GM12878 (cell line): ENCODE measurements at places on chromosomes 4 and X.

DNA sequence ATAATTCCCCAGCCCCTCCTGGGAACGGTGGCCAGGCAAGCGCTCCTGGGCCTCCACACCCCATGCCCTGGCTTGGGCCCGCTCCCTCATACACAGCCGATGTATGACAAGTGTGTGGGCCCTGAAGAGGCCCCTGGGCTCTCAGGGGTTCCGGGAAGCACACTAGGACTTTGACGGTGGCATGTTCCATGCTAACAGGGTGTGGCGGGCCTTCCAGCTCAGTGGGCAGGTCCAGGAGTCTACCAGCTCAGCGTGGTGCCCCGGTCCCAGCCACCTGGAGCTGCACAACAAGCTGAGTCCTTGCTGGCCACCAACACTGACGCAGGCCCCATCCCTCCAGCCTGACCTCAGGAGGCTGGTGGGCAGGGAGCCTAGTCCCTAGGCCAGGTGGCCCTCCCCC is 24.4 kb upstream of the HMX1 start:
- DNase-seq: no peak

DNA sequence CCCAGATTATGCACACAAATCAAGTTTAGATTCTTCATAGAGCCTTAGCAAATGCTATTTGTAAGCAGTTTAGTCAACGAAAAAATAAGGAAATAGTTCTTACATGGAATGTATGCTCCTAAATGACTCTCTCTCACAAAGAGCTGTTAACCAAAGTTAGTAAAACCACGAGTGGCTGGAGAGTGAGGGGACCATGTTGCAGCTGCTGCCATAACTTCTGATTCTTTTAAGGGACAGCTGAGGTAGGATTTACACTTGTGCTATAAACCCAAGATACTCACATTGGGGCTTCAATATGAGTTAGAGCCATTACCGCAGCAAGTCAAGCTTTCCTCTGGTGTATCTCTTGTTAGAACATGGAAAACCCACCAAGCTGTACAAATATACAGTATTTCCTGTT is 2.7 kb downstream of the DOCK11 start:
- no peak for DNase-seq

DNA sequence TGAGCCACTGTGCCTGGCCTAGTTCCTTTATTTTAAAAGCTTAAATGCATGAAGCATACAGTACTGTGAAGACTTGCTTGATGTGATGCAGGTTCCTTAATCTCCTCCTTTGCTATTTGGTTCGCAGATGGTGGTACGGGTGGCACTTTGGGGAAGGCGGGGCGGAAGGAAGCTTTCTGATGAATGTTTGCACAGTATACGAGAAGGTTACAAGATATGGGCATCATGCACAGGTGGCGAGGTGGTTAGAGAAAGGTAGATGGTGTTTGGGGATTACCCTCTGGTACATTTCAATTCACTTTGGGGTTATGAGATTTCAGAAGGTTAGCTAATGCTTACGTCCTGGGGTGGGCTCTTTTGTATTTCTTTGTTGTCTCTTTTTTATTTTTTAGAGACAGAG is 17.2 kb downstream of the RHOH start:
- no peak for DNase-seq

DNA sequence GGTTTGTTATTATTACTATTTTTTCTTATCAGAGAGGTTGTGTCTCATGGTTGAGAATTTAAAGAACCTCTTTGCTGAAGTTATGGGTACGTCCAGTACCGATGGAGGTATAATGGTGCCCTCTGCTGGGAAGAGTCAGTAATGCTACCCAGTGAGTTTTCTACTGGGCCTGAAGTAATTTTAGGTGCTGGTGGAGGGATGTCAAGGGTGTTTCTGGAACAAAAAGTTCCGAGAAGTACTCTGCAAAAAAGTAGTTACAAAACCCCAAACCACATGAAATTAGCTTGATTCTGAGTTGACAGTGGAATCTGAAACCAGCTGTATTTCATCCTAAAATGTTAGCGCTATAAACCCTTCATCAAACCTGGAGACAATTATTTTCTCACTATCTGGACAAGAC is 102.5 kb upstream of the MID1 start:
- no peak for DNase-seq

DNA sequence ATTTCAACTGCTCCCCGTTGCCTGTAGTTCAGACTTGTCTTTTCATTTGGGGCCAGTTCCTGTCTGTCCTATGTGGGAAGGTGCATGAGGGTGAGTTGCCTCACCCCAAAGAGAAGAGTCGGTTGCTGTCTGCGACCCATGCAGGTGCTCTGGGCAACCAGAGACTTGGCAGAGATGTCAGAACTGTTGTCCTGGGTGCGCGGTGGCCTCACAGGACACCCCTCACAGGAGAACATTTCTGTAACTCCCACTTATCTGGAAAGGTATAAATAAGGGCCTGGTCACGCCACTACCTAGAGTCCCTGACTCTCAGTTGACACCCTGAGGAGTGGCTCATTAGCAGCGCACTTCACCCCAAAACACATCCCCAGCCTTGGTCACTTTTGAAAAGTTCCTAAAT is 9.7 kb upstream of the NAT8L start:
- no peak for DNase-seq

GRCh38 chr4:56330691-56331090 is 56.6 kb downstream of the AASDH start:
- no peak for DNase-seq

GRCh38 chr4:101987623-101988243 is 197.2 kb downstream of the BANK1 start:
- no peak for DNase-seq

GRCh38 chrX:40098264-40099054 is 701 bp upstream of the BCOR start:
- DNase-seq: no peak

GRCh38 chr4:119632216-119632615 is 3.6 kb upstream of the PDE5A start:
- no peak for DNase-seq

- DNase-seq: no peak
Measured at GRCh38 chrX:43003204-43003565, 225.2 kb upstream of the PPP1R2C start.

GRCh38 chr4:104966349-104967033 is 180.2 kb upstream of the TET2 start:
- peak; percentile 96 for DNase-seq

- DNase-seq: no peak
Measured at GRCh38 chr4:119725688-119726330, 97.2 kb upstream of the PDE5A start.

GRCh38 chr4:87326460-87326859 is 3.8 kb upstream of the HSD17B13 start:
- no peak for DNase-seq

GRCh38 chrX:154019633-154020528 is at the start of gene IRAK1:
TSS of gene IRAK1 (minus strand) at chrX:154019902. CDS start at chrX:154019812, 90 bp downstream.
- no peak for DNase-seq

- DNase-seq: no peak
Measured at GRCh38 chr4:26468283-26468949, 21.9 kb downstream of the CCKAR start.

DNA sequence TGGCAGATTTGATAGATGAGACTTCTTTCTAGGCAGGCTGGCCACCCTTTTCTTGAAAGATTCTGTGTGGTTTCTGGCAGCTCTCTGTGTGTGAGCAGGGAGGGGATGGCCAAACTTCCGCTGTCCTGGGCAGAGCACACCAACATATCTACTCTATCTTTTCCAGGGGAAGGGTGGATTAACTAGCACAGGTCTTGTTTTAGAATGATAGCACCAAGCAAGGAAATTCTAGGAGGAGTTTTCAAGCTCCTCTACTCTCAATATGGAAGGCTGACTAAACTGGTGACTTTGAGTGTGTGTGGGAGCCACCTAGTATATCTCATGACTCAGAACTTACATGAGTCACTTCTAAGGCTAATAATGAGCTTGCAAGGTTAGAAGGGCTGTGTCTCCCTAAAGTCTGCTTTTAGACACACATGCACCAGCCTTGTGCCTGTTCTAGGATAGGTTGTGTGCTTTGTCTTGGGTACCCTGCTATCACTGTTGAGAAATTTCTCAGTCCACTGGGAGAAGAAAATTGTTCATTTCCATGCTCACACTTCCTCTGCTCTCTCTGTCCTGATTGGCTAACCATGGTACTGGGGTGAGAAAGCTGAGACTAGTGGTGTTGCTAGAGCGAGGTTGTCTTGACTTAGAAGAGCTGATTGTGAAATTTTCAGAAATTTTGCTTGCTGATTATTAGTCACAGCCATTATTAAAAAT is 72.9 kb downstream of the YIPF6 start:
- peak; percentile 39 for DNase-seq

DNA sequence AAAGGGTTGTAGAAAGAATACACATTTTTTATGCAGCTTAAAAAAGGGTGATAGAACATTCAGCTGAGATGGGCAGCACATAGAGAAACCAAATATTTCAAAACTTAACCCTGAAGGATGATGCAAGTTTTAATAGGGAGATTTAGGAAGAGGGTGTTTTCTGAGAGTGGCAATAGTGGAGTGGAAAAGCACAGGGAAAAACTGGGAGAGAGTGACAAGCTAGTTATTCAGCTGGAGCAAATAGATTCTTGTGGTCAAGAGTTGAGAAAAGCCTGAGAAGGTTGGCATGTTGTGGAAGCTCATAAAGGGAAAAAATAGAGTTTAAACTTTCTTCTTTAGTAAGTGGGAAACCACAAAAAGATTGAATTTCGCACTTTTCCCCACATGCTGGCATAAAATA is 359.6 kb upstream of the PITX2 start:
- DNase-seq: no peak

- DNase-seq: no peak
Measured at GRCh38 chrX:154531626-154532025, 15.0 kb downstream of the G6PD start.

- DNase-seq: no peak
Measured at GRCh38 chr4:34932591-34932990, 1311.7 kb downstream of the ARAP2 start.
